ENCODE measurements at places on chromosomes 2 and 18.
A peak's percentile ranks its signal among the peaks of the same experiment; 100 is the strongest.

GRCh38 chr2:13128139-13128538 lies 411.4 kb downstream of the TRIB2 start:
- DNase-seq = no peak
- H3K36me3 ChIP-seq = no peaks in the 10 kb centered on the region
- H3K27me3 ChIP-seq = no peaks in the 10 kb centered on the region
- no peak overlapping the region for H3K4me3 ChIP-seq

GRCh38 chr2:215727507-215728503 lies 285.5 kb downstream of the MREG start:
- DNase-seq = no peak
- H3K27ac ChIP-seq = no peak overlapping the region
- H3K4me3 ChIP-seq = no peak overlapping the region

- DNase-seq = peak; percentile 39
- H3K27ac ChIP-seq = no peak overlapping the region
- no peaks in the 10 kb centered on the region for H3K36me3 ChIP-seq
- no peaks in the 10 kb centered on the region for H3K27me3 ChIP-seq
Measured at GRCh38 chr2:232444409-232445148, 11.4 kb upstream of the ALPI start.

- H3K36me3 ChIP-seq = no peaks in the 10 kb centered on the region
- H3K27me3 ChIP-seq = no peaks in the 10 kb centered on the region
- no peak overlapping the region for H3K27ac ChIP-seq
Measured at GRCh38 chr2:159106109-159106508, 137.7 kb downstream of the TANC1 start.

GRCh38 chr2:128535953-128536352 lies 217.3 kb upstream of the HS6ST1 start:
- DNase-seq = no peak
- no peaks in the 10 kb centered on the region for H3K27me3 ChIP-seq
- H3K4me3 ChIP-seq = no peak overlapping the region
- no peaks in the 10 kb centered on the region for H3K36me3 ChIP-seq

DNA sequence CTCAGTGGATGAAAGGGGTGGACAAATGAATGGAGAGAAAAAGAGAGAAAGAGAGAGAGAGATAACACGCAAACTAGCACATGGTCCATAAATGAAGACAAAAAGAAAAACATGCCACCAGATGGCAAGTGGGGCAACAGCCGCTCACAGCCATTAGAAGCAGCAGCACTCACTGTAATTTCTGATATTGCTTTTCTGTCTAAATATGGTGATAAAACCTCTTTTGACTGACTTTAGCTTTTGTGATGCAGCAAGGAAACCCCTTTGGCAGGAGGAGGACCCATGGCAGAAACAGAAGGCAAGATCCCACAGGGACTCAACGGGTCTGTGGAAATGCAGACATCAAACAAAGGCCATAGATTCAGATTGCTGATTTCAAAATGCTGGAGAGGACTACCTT lies 88.0 kb upstream of the CDH20 start:
- H3K27ac ChIP-seq = no peak overlapping the region
- H3K4me1 ChIP-seq = no peaks in the 10 kb centered on the region
- no peak for DNase-seq
- H3K4me3 ChIP-seq = no peak overlapping the region
- H3K36me3 ChIP-seq = no peaks in the 10 kb centered on the region

GRCh38 chr2:228938629-228939028 lies 332.5 kb downstream of the PID1 start:
- DNase-seq = no peak
- no peaks in the 10 kb centered on the region for H3K36me3 ChIP-seq
- H3K27ac ChIP-seq = no peak overlapping the region
- H3K4me3 ChIP-seq = no peak overlapping the region

DNA sequence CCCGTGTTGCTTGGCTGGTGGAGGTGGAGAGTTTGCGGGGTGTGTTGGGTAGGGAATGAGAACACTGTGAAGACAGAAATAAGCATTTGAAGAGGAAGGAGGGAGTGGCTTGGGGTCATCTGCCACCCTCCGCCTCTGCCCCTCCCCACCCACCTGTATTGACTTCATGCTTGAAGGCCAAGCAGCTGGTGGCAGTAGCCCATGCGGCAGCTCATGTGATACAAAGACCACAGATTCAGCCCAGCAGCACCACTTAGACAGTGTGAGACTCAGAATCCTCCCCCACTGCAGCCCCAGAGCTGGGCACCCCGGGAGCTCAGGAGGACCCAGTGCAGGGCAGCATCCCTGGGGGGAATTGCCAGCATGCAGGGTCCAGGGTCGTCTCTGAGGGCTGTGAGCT lies 15.4 kb downstream of the NPPC start:
- H3K27me3 ChIP-seq = no peaks in the 10 kb centered on the region
- H3K27ac ChIP-seq = no peak overlapping the region
- H3K4me3 ChIP-seq = no peak overlapping the region
- H3K4me1 ChIP-seq = no peaks in the 10 kb centered on the region
- no peaks in the 10 kb centered on the region for H3K36me3 ChIP-seq
- DNase-seq = no peak

GRCh38 chr2:132725748-132726147 lies 55.7 kb upstream of the LYPD1 start:
- H3K4me1 ChIP-seq = no peaks in the 10 kb centered on the region
- no peak overlapping the region for H3K4me3 ChIP-seq
- no peak overlapping the region for H3K27ac ChIP-seq
- DNase-seq = no peak
- H3K36me3 ChIP-seq = no peaks in the 10 kb centered on the region

DNA sequence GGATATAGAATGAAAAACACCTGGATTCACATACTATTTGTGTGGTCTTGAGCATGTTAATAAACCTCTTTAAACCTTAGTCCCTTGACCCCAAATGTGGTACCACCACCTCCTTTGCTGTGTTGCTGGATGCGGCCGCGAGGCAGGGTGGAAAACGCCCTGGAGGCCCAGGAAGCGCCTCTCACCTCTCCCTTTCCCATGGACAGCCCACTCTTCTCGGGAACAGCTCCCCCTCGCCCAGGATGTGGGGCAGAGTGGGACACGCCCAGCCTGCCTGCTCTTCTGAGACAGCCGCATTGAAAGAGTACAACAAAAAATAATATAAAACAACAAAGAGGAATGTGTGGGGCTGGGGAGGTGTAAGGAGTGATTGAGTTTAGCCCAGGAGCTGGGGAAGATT lies 549.0 kb upstream of the ID2 start:
- DNase-seq = no peak
- no peaks in the 10 kb centered on the region for H3K27me3 ChIP-seq
- no peaks in the 10 kb centered on the region for H3K36me3 ChIP-seq
- no peaks in the 10 kb centered on the region for H3K4me1 ChIP-seq
- H3K4me3 ChIP-seq = no peak overlapping the region

DNA sequence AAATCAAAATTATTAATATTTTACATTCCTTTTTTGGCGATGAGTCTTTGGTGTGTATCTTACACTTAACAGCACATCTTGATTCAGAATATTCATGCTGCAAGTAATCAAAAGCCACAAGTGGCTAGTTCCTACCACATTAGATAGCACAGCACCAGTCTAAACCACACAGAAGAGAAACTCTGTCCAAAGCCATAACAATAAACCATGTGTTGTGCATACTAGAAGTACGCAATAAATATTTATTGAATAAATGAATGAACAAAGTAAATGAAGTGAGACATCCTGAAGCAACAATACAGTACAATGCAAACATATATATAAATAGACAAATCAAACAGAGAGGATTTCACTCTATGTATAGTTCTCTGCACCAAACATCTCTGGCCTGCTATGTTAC lies 287.3 kb downstream of the EXOC6B start:
- DNase-seq = no peak
- H3K4me3 ChIP-seq = no peak overlapping the region
- no peaks in the 10 kb centered on the region for H3K36me3 ChIP-seq
- no peaks in the 10 kb centered on the region for H3K27me3 ChIP-seq
- no peak overlapping the region for H3K27ac ChIP-seq

GRCh38 chr2:238914648-238915015 lies 66.7 kb downstream of the TWIST2 start:
- H3K4me3 ChIP-seq = no peak overlapping the region
- H3K4me1 ChIP-seq = no peaks in the 10 kb centered on the region
- no peaks in the 10 kb centered on the region for H3K36me3 ChIP-seq
- DNase-seq = peak; percentile 41
- H3K27ac ChIP-seq = no peak overlapping the region
- H3K27me3 ChIP-seq = no peaks in the 10 kb centered on the region

DNA sequence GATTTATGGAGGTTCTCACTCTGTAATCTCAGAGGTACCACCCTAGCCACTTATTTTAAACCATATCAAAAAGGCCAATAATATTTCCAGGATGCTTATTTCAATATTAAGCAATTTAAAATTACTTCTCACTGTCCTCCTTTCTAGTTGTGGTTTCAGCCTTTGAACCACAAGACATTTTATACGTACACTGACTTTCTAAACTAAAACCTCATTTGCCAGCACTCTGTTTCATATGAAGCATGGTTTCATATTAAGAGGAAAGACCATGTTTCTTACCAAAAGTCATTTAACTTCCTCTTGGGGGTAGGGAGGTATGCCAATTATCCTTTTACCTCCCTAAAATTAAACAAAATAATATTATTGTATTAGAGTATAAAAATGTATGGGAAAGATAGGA lies 399.8 kb downstream of the CDH7 start:
- no peak for DNase-seq
- H3K27ac ChIP-seq = no peak overlapping the region
- H3K4me3 ChIP-seq = no peak overlapping the region
- H3K27me3 ChIP-seq = no peaks in the 10 kb centered on the region
- no peaks in the 10 kb centered on the region for H3K4me1 ChIP-seq
- no peaks in the 10 kb centered on the region for H3K36me3 ChIP-seq

- DNase-seq = no peak
- peaks cover 51% of the 10 kb centered on the region for H3K4me1 ChIP-seq
- H3K36me3 ChIP-seq = peaks cover 10% of the 10 kb centered on the region
- H3K27ac ChIP-seq = no peak overlapping the region
Measured at GRCh38 chr18:79983793-79984192, 4.6 kb downstream of the TXNL4A start.

GRCh38 chr2:118705032-118705431 lies 142.4 kb downstream of the EN1 start:
- no peaks in the 10 kb centered on the region for H3K36me3 ChIP-seq
- no peak overlapping the region for H3K4me3 ChIP-seq
- H3K27me3 ChIP-seq = no peaks in the 10 kb centered on the region

GRCh38 chr2:48124592-48124991 lies 218.3 kb upstream of the FBXO11 start:
- H3K27me3 ChIP-seq = no peaks in the 10 kb centered on the region
- no peaks in the 10 kb centered on the region for H3K4me1 ChIP-seq
- no peak overlapping the region for H3K4me3 ChIP-seq
- H3K36me3 ChIP-seq = no peaks in the 10 kb centered on the region
- H3K27ac ChIP-seq = no peak overlapping the region

- no peaks in the 10 kb centered on the region for H3K27me3 ChIP-seq
- no peaks in the 10 kb centered on the region for H3K36me3 ChIP-seq
- no peak overlapping the region for H3K4me3 ChIP-seq
Measured at GRCh38 chr2:199219551-199219950, 238.2 kb downstream of the SATB2 start.

- no peak for DNase-seq
- H3K27ac ChIP-seq = no peak overlapping the region
- no peak overlapping the region for H3K4me3 ChIP-seq
- H3K4me1 ChIP-seq = peaks cover under 1% of the 10 kb centered on the region
- H3K27me3 ChIP-seq = no peaks in the 10 kb centered on the region
- no peaks in the 10 kb centered on the region for H3K36me3 ChIP-seq
Measured at GRCh38 chr2:231204146-231204545, 5.7 kb downstream of the ARMC9 start.

GRCh38 chr2:168422584-168422983 lies 33.5 kb upstream of the CERS6 start:
- H3K4me1 ChIP-seq = no peaks in the 10 kb centered on the region
- H3K36me3 ChIP-seq = no peaks in the 10 kb centered on the region
- H3K27me3 ChIP-seq = no peaks in the 10 kb centered on the region
- no peak overlapping the region for H3K4me3 ChIP-seq
- no peak overlapping the region for H3K27ac ChIP-seq

DNA sequence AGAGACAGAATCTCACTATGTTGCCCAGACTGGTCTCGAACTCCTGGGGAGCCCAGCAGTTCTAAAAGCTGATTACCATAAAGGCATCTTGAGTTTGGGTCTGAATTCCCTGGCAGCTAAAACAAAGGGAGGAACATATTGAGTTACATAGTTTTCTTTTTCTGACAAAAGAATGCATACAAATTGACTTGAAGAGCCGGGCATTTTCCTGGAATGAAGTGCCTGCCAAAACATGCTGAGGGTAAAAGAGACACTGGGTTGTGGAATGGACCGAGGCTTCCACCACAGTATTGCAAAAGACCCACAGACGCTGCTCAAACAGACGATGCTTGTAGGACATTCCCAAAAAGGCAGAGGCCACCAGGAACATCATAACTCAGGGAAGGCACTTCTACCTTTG lies 35.1 kb upstream of the ROCK2 start:
- no peaks in the 10 kb centered on the region for H3K4me1 ChIP-seq
- H3K4me3 ChIP-seq = no peak overlapping the region
- H3K36me3 ChIP-seq = no peaks in the 10 kb centered on the region
- DNase-seq = no peak
- no peak overlapping the region for H3K27ac ChIP-seq

GRCh38 chr2:100718065-100718629 lies 101.8 kb upstream of the NPAS2 start:
- H3K27me3 ChIP-seq = no peaks in the 10 kb centered on the region
- no peak for DNase-seq
- no peaks in the 10 kb centered on the region for H3K36me3 ChIP-seq
- no peaks in the 10 kb centered on the region for H3K4me1 ChIP-seq
- no peak overlapping the region for H3K27ac ChIP-seq
- no peak overlapping the region for H3K4me3 ChIP-seq

DNA sequence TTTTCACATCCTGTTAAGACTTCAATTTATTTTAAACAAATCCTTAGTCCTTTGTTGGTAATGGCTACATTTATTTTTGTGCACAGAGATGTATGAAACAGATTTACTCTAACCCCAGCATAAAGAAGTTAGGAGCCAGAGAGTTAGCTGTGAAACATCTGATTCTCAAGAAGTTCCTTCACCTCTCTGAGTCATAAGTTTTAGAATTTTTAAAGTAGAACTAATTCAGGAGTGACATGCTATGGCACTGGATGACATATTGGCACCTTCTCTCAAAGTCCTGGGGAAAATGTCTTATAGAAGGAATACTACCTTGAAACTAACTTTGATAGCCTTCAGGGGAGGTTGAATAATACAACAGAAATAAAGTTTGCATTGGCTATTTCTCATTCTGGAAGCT lies 6.4 kb upstream of the DSG2 start:
- no peak overlapping the region for H3K27ac ChIP-seq
- no peaks in the 10 kb centered on the region for H3K4me1 ChIP-seq
- H3K36me3 ChIP-seq = no peaks in the 10 kb centered on the region
- DNase-seq = no peak
- no peak overlapping the region for H3K4me3 ChIP-seq
- no peaks in the 10 kb centered on the region for H3K27me3 ChIP-seq

- no peak overlapping the region for H3K27ac ChIP-seq
- H3K4me1 ChIP-seq = peaks cover 23% of the 10 kb centered on the region
- H3K4me3 ChIP-seq = peak overlapping the region; percentile 5
- H3K27me3 ChIP-seq = no peaks in the 10 kb centered on the region
Measured at GRCh38 chr2:109143214-109144187, 14.5 kb downstream of the SH3RF3 start.

All from CD8-positive, alpha-beta memory T cell (primary cell).